GM12865 (cell line): ENCODE measurements at places on chromosomes 1 and 21.

DNA sequence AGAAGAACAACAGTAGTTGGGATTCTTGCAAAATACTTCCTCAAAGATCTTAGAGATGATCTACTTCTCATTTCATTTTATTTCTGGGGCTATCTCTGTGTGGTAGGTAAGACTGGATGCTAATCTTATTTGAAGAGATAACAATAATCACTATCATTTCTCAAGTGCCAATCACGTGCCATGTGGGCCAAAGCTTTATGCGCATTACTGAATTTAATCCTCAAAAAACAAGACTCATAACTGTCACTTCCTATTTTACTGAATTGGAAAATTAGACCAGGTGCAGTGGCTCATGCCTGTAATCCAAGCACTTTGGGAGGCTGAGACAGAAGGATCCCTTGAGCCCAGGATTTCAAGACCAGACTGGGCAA is 121.7 kb downstream of the KCNN3 start:
- no peak for DNase-seq

DNA sequence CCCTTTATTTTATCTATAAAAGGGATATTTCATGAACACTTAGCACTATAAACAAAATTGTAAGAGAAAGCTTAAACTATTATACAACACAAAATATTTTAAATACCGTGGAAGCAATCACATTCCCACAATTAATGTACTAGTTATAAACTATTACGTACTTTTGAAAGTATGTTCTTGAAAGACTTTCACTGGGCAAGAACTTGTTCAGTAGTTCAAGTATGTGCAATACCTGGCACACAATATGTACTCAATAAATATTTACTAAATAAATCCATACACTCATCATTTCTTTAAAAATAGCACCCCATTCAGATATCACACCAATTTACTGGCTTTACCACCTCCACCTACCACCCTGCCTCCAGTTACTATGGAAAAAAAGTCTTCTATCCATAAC is 12.6 kb upstream of the FMO2 start:
- DNase-seq: no peak

DNA sequence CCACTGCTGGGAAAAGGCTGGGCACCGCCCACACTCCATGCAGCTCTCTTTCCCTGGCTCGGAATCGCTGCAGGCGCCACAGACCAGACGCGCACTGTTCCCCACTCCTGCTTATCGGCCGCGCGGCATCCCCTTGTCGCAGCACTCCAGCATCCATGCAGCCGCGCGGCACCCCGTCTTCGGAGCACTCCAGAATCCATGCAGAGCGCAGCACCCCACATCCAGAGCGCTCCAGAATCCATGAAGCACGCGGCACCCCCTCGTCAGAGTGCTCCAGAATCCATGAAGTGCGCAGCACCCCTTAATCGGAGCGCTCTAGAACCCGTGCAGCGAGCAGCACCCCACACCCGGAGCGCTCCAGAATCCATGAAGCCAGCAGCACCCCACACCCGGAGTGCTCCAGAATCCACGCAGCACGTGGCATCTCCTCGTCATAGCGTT is 9.5 kb downstream of the TFF3 start:
- DNase-seq: no peak

GRCh38 chr1:93672477-93673162 is 9.0 kb downstream of the BCAR3 start:
- no peak for DNase-seq

DNA sequence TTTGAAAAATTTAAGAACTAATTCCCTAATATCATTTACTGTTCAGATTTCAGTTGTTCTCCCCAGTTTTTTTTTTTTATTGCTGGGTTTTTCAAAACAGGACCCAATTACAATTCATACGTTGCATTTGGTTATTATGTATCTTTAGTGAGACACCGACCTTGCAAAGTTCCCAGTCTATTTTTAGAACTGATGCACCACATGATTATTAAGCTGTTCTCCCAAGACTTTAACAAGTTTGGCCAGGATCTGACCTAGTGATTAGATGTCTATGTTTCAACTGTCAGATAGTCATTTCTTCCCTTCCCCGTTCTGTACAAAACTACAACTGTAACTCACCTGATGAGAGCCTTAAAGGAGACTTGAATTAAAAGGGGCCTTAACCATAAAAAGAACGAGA is 7.9 kb downstream of the UBE2T start:
- no peak for DNase-seq

GRCh38 chr1:245322673-245323072 is 167.9 kb downstream of the KIF26B start:
- DNase-seq: no peak
